ENCODE measurements at places on chromosomes 3 and 15.

- peak; percentile 70 for DNase-seq
Observed at GRCh38 chr3:133927540-133928066, 31.9 kb upstream of the RAB6B start.

- DNase-seq: no peak
Observed at GRCh38 chr15:100202309-100202960, 139.3 kb downstream of the ADAMTS17 start.

- no peak for DNase-seq
Observed at GRCh38 chr3:63354160-63354559, 76.1 kb downstream of the SYNPR start.

GRCh38 chr3:119405315-119405714 lies 58.1 kb downstream of the TMEM39A start:
- no peak for DNase-seq

- DNase-seq: no peak
Observed at GRCh38 chr3:146827836-146828235, 222.7 kb upstream of the PLSCR5 start.

- DNase-seq: peak; percentile 66
Observed at GRCh38 chr15:40843885-40844695, at the start of gene SPINT1. TSS of gene SPINT1 (plus strand) at chr15:40844048. CDS start at chr15:40844555, 507 bp downstream.

- DNase-seq: no peak
Observed at GRCh38 chr15:41823502-41823901, 4.4 kb upstream of the JMJD7 start.

- no peak for DNase-seq
Observed at GRCh38 chr3:180306691-180307090, 270.0 kb upstream of the PEX5L start.

DNA sequence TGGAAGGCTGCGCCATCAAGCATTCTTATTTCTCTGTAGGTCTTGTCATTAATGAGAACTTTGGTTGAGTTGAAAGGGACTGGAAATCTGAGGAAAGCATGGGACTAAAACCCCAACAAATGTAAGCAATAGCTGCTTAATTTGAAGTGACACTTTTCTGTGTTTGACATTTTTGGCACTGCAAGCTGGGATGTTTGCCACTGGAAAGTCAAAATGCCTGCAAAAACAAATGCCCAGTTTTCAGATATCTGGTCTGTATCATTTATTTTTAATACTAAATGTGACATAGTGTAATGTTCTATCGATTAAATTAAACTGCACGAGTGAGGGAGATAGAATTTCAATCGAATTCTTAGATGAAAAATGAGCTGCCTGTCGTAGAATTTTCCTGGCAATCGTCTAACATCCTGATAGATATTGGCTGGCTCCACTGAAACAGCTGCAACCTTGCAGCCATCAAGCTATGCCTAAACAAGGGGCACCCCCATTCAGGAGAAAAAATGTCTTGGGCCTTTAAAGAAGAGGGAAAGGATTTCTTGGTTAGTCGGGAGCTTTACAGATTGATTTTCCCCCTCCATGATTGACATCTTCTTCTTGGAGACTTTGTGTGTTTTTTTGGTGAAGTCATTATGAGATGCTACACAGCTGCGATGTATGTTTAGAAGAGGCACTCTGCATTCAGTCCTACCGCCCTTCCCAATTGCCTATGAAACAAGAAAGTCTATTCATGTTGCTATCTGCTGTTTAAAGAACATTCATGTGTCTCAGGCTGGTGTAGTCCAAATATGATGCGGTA lies 316.7 kb upstream of the TBL1XR1 start:
- DNase-seq: no peak

DNA sequence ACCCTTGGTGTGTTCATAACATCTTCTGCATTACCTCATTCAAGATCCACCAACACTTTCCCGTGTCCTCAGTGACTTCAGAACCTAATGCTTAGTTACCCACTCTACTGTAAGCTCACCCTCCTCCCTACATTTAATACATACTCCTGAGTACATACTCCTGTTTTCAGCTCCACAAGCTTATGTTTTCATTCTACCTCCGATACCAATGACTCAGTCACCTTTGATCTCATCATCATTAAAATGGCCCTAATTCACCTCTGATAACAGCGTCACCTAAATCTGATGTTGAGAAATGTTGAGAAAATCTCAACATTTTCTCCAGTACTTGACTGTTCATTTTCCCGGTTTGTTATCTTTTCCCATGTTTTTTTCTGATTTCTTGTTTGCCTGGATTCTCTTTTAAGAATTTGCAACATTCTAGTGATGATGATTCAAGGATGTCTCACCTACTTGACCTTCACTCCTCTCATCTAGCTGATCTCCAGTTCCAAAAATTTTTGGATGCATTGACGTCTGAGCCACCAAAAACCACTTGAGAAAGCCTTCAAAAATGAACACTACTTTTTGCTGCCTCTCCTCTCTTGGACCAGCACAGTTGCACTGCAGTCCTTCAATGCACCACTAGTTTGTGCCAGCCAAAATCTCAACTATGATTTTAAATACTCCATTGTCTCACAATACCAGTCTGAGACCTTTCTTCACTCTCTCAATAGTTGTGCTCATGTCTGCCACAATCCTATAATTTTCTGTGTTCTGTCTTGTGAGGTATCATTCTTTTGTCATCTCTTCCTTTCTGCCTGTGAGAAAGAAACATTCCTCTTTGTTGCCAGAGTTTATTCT lies 220.7 kb upstream of the SEMA6D start:
- DNase-seq: no peak

GRCh38 chr15:27885201-27885600 lies 213.9 kb downstream of the OCA2 start:
- no peak for DNase-seq

- DNase-seq: no peak
Observed at GRCh38 chr3:166279636-166280035, 442.4 kb upstream of the BCHE start.

GRCh38 chr3:165466856-165467255 lies 270.7 kb upstream of the SLITRK3 start:
- DNase-seq: no peak
